Motor neuron (in vitro differentiated cells): ENCODE measurements at places on chromosomes 3 and 15. TPM values are rescaled to one million over a fixed set of nuclear protein-coding genes. Genes with fewer than 3 reads are reported as not detected.

Gene RFX7
- 9.9 and 13.3 TPM in 2 replicates for total RNA-seq

GRCh38 chr3:43369404-43370292, 83.3 kb downstream of the SNRK start:
- ATAC-seq, result no peak

DNA sequence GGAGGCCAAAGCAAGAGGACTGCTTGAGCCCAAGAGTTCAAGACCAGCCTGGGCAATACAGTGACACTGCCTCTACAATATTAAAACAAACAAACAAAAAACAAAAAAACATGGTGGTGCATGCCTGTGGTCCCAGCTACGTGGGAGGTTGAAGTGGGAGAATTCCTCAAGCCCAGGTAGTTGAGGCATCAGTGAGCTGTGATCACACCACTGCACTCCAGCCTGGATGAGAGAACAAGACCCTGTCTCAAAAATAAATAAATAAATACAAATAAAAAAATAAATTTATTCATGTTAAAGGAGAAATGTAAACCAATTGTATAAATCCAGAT, 200.6 kb downstream of the BCHE start:
- ATAC-seq, result no peak

GRCh38 chr3:72009851-72010443, 225.0 kb upstream of the PROK2 start:
- peak; percentile 86 for ATAC-seq

DNA sequence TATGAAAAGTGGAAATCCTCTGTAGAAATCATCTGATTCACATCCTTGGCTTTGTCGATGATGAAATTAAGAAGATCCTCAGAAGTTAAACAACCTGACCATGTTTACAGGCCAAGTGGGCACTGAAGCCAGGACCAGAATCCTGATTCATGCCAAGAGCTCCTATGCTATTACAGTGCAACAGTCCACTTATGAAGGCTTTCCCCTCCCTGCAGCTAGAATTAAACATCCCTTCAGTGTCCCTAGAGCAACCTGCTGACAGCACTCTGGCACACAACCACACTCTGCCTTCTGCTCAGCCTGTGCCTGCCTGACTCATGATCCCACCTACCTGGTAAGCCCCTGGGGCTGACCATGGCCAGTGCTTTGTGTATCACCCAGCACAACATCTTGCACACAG, 33.8 kb downstream of the TXNRD3 start:
- ATAC-seq, result no peak

GRCh38 chr15:70469651-70470555, 293.5 kb downstream of the UACA start:
- peak; percentile 51 for ATAC-seq

DNA sequence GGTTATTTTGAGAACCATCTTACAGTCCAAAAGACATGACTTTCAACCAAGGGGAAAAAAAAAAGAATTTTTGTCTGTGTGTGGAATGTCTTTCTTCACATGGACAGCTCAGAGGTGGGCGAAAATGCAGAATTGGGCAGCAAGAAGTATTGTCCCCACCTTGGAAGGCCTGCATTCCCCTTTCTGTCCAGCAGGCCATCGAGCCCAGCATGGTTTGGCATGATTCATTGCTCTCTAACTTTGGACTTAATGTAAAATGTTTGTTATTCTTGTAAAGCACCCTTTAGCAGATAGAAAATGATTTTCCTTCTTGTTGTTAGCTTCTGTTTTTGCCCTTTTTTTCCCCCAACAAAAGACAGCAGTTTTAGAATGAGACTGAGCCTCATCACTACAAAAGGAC, 12.4 kb downstream of the MYO1E start:
- no peak for ATAC-seq

GRCh38 chr3:41972802-41973201, 10.9 kb upstream of the ULK4 start:
- ATAC-seq, result no peak

Gene XCR1
- total RNA-seq, result 0.11 and 0.24 TPM in 2 replicates

Gene LRRN1
- 36.7 and 40.4 TPM in 2 replicates for total RNA-seq

DNA sequence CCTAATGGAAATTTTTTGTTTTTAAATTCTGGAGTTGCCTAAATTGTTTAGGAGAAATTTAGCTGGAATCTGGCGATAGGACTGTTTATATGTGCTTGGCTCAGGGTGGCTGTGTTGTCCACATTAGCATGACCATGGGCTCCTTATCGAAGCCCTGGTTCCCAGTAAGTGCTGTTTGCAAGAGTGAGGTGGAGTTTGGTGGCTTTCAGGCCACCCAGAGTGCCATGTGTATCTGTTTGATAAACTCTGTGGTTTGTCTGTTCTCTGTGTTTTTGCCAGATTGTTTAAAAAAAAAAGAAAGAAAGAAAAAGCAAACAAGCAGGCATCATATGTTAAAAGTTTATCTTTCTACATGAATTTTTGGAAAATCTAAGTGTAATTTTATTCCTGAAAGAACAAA, 51.5 kb downstream of the PLCL2 start:
- ATAC-seq, result no peak

- no peak for ATAC-seq
Measured at GRCh38 chr15:61037031-61037430, 192.1 kb downstream of the RORA start.

GRCh38 chr3:9776896-9777693, 7.3 kb upstream of the CAMK1 start:
- ATAC-seq, result no peak

Gene MYEF2
- total RNA-seq, result 122 TPM in 2 replicates

GRCh38 chr3:149466192-149466591, 8.3 kb upstream of the TM4SF4 start:
- no peak for ATAC-seq

DNA sequence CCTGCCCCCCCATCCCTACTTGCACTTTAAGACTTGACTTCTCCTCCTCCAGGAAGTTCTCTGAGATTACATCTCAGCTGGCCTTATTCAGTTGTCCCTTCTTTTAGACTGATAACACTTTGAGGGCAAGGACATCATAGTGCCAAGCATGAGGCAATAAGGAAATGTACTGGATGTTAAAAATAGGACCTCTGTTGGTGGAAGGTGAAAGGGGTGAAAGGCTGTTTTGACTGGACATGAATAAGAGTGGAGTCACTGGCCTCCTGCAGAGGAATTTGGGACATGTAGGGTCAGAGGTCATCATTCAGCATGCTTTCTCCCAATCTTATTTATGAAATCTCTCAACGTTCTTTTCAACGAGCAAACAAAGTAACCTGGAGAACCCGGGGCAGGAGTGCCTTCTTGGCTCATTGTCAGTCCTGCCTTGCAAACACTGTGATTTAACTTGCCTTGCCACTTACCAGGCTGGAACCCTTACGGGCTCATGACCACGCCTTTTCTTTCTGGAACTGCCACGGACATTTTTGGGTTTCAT, 38.6 kb downstream of the TRIM71 start:
- ATAC-seq, result no peak

Gene SPSB4
- 5.7 and 7.8 TPM in 2 replicates for total RNA-seq

- no peak for ATAC-seq
Measured at GRCh38 chr15:38406436-38406835, 47.5 kb upstream of the FAM98B start.

- ATAC-seq, result no peak
Measured at GRCh38 chr3:28786446-28786845, 437.8 kb upstream of the AZI2 start.

DNA sequence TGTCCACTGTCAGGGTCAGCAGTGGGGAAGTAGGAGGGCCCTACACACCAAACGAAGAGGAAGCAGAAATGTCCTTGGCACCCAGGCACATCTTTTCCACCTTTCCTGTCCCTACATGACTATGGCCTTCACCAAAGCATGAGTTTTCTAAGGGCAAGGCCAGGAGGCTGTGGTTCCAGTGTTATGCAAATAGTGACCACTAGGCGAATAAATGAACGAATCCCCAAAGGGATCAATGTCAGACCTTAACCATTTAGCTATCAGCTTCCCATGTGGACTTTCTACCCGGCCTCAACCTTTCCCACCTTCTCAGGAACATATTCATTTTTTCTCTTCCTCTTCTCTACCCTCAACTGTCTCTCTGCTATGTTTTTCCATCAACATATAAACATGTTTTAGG, 63.1 kb downstream of the NTRK3 start:
- no peak for ATAC-seq

Gene PROS1
- 0.70 and 0.79 TPM in 2 replicates for total RNA-seq

DNA sequence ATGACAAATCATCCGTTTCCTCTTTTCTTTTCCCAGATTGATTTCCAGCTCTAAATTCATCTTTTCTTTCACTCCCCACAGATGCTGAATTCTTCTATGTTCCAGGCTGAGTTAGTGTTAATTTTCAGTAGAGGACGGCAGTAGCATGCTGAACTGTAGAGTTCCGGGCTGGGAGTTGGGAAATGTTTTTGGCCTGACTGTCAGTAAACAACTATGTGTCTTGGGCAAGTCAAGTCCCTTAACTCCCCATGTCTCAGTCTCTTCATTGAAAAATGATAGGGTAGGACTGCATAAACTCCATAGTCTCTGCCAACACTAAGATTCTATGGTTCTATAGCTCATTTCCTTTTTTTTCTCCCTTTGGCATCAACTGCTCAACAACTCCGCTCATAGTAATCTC, 333.9 kb downstream of the TIGIT start:
- no peak for ATAC-seq

Gene IRAK2
- 1.6 TPM in 2 replicates for total RNA-seq

DNA sequence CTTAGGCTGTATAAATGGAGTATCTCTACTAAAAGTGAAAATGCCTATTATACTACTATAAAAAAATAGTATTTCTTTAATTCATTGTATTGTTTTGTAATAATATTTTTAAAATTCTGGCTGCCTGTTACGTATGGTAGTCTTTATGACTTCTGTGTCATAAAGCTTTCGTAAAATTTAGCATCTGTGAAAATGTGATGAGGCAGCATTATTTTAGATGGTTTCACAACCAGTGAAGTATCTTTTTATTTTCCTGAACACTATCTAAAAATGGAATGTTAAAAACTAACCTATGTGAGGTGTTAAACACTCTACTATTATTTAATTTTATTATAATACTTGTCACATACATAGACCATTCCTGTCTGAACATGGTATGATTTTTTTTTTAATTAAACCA, 46.2 kb downstream of the LRCH3 start:
- no peak for ATAC-seq

DNA sequence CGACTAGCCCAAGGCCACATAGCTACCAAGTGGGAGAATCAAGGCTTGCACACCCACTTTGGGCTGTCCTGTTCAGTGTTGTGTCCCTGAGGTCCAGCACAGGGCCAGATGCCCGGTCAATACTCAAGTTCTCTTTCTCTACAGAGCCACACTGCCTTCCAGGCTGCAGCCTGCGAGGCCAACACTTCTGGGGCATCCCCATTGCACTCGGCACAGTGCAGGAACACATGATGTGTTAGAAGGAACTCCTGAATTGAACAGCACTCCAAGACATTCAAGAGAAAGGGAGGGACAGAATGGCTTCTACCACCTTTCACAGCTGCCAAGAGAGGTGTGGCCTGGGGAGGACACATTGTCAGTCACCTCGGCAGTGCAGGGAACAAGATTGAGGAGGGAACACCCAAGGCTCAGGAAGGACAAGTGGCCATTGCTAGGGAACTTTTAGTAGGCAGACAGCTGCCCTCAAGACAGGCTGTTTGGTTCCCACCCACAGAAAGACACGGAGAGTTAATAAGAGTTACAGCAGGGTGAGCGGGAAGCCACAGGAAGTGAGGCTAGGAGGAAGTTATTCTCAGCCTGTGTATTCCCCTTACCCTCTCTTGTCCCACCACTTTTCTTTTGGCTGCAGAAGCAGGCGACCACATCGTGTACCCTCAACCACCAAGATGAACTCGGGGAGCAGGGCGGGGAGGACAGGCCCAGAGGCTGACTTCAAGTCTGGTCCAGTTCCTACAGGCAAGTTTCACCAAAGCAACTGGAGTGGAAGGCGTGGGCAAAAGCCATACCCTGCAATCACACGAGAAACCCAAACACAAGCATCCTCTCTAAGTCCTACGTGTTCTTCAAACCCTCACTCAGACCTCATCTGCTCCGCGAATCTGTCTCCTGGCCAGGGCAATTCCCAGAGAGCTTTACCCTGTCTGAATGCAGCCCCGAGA, 69.4 kb downstream of the SRGAP3 start:
- peak; percentile 24 for ATAC-seq

- ATAC-seq, result no peak
Measured at GRCh38 chr3:31927811-31928210, 53.3 kb downstream of the OSBPL10 start.

GRCh38 chr15:31262901-31263671, 63.5 kb upstream of the KLF13 start:
- ATAC-seq, result no peak

DNA sequence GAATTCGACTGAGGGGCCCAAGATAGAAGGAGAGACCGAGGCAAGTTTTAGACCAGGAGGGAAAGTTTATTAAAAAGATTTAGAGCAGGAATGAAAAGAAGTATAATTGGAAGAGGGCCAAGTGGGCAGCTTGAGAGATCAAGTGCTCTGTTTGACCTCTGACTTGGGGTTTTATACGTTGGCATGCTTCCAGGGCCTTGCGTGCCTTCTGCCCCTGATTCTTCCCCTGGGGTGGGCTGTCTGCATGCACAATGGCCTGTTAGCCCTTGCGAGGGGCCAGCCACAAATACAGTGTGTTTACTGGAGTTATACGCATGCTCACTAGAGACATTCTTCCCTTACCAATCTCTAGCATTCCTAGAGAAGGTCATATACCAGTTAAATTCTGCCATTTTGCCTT, 70.7 kb upstream of the LARS2 start:
- ATAC-seq, result no peak

- ATAC-seq, result peak; percentile 37
Measured at GRCh38 chr3:68256635-68257223, 602.3 kb upstream of the SUCLG2 start.

GRCh38 chr3:27559835-27560234, 75.7 kb upstream of the SLC4A7 start:
- peak; percentile 83 for ATAC-seq

DNA sequence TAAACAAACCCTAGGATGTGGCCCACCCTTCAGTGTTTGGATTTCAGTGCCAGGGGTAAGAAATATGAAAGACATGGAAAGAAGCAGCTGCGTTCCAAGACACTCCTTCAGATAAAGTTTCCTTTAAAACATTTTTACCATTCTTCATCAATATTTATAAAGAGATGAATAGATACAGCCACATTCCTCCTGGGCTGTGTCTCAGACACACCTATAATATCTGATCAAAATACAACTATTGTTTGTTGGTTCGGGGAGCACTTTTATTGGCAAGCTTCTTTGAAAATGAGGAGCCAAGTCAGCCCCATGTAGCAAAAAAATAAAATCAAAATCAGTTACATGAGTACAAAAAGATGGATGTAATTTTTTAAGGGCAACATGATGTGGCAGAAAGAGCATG, 53.2 kb downstream of the RPL22L1 start:
- ATAC-seq, result no peak

Gene GPR149
- total RNA-seq, result not detected in 2 replicates

Gene CPNE9
- not detected in 2 replicates for total RNA-seq
